ENCODE measurements at places on chromosomes 7 and 10. TPM values are rescaled to one million over a fixed set of nuclear protein-coding genes. Genes with fewer than 3 reads are reported as not detected.

Gene ARL5B
- 25.6 TPM for total RNA-seq

Gene LIPJ
- total RNA-seq, result not detected

Gene OPALIN
- total RNA-seq, result not detected

Gene CALML5
- not detected for total RNA-seq

Gene GJD4
- not detected for total RNA-seq

Gene CARD11
- total RNA-seq, result 0.16 TPM

Gene PDK4
- total RNA-seq, result 1.2 TPM

Gene TMEM196
- total RNA-seq, result not detected

Gene PAPOLB
- total RNA-seq, result not detected

Gene ERVW-1
- total RNA-seq, result not detected

Gene MYPN
- 0.13 TPM for total RNA-seq

Gene NSUN5
- total RNA-seq, result 15.1 TPM

Gene CPXM2
- 1.8 TPM for total RNA-seq

Gene ADAP1
- total RNA-seq, result 14.8 TPM

Gene TLX1
- not detected for total RNA-seq
